PC-3 (cell line): ENCODE measurements at places on chromosomes 5 and 9. TPM values are rescaled to one million over a fixed set of nuclear protein-coding genes. Genes with fewer than 3 reads are reported as not detected.

NRARP gene
- 35.5 and 36.8 TPM in 2 replicates for total RNA-seq

GRCh38 chr9:77399964-77400363 is 222.6 kb downstream of the VPS13A start:
- no peak for DNase-seq
- peaks cover 4% of the 10 kb centered on the region; the same call in 1 of the 2 replicates for H3K4me1 ChIP-seq
- H3K4me3 ChIP-seq: no peak overlapping the region
- H3K36me3 ChIP-seq: no peaks in the 10 kb centered on the region

ZNG1C gene
- 108 and 128 TPM in 2 replicates for total RNA-seq

DNA sequence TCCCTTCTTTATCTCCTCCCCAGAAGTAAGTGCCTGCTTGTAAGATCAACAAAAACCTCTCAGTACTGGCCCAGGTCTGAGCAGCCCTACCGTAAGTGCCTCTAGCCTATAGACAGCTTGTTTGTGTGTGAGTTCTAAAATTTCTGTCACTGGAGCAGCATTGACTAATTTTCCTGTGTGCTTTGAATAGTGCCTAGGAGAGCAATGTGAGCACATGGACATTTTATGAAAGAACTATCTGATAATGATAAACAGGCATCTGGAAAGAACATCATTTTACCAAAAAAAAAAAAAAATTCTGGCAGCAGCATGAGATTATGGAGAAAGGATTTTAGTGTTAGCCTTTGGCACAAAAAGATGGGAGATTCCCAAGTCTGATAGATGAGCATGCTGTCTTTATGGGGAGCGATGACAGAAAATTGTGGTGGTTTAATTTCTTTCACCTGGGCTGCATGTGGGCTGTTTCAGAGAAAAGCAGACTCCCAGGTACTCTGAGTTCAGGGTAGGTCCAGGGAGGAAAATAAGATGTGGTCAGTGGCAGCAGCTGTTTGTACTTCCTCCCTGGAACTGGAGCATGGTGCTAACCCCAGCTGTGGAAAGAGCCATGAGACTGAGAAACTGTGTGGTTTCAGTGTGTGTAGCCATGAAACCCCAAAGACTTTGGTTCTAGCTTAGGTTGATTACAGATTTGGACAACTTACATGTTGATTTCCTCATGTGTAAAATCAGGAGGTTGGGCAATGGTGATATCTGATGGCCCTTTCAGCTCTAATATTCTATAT is 419.9 kb downstream of the NTRK2 start:
- no peaks in the 10 kb centered on the region for H3K4me1 ChIP-seq
- H3K36me3 ChIP-seq: no peaks in the 10 kb centered on the region
- H3K27me3 ChIP-seq: no peaks in the 10 kb centered on the region

- DNase-seq: no peak
- no peak overlapping the region for H3K27ac ChIP-seq
- H3K27me3 ChIP-seq: peaks cover 46% of the 10 kb centered on the region
- no peak overlapping the region for H3K4me3 ChIP-seq
- H3K36me3 ChIP-seq: no peaks in the 10 kb centered on the region
- no peaks in the 10 kb centered on the region for H3K4me1 ChIP-seq
Measured at GRCh38 chr9:73026375-73026774, 73.5 kb upstream of the ALDH1A1 start.

DNA sequence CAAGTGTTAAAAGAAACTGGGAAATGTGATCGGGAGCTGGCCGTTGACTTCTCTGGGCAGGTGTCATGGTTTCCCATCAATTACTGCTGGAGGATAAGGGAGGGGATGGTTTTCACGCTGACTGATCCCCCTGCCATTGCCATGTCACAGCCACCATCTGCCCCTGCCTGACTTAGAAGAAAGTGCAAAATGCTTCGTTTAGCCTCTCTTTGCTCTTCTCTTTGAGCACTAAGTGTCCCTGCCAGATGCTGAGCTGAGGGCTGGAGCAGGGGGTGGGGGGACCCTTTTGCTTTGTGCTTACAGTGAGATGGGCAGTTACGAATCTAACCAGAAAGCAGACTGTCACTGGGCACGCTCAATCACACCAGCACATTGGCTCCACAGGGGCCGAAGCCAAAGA is 138.4 kb upstream of the ALDH1B1 start:
- no peaks in the 10 kb centered on the region for H3K4me1 ChIP-seq
- no peak for DNase-seq
- no peaks in the 10 kb centered on the region for H3K36me3 ChIP-seq
- no peak overlapping the region for H3K4me3 ChIP-seq
- no peak overlapping the region for H3K27ac ChIP-seq

CCDC183 gene
- 0.87 and 1.2 TPM in 2 replicates for total RNA-seq

SLC4A9 gene
- total RNA-seq: 0.29 TPM in 1 of 2 replicates, not detected in the other

GRCh38 chr5:32074401-32074800 is 99.7 kb downstream of the GOLPH3 start:
- no peaks in the 10 kb centered on the region for H3K36me3 ChIP-seq
- H3K4me1 ChIP-seq: peaks cover 15% of the 10 kb centered on the region
- no peak overlapping the region for H3K27ac ChIP-seq
- H3K4me3 ChIP-seq: no peak overlapping the region
- DNase-seq: no peak

GMCL2 gene
- not detected in 2 replicates for total RNA-seq

OR5C1 gene
- not detected in 2 replicates for total RNA-seq

PCDHGC4 gene
- 0.58 and 1.5 TPM in 2 replicates for total RNA-seq

ZNF483 gene
- total RNA-seq: 3.0 and 3.9 TPM in 2 replicates

DNA sequence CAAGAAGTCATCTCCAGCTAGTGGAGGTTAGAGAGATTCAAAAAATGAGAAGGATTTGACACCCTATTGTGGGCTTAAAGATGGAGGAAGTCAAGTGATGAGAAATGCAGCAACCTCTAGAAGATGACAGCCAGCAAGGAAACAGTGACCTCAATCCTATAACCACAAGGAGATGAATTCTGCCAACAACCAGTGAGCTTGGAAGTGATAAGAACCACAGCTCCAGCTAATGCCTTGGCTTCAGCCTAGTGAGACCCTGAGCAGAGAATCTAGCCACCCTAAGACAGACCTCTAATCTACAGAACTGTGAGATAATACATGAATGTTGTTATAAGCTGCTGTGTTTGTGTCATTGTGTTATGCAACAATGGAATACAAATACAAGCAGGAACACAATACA is 262.4 kb downstream of the GRIA1 start:
- H3K27ac ChIP-seq: no peak overlapping the region
- DNase-seq: no peak
- H3K27me3 ChIP-seq: no peaks in the 10 kb centered on the region; the same call in 1 of the 2 replicates

PLAC8L1 gene
- 0.95 TPM in 1 of 2 replicates, not detected in the other for total RNA-seq

DNA sequence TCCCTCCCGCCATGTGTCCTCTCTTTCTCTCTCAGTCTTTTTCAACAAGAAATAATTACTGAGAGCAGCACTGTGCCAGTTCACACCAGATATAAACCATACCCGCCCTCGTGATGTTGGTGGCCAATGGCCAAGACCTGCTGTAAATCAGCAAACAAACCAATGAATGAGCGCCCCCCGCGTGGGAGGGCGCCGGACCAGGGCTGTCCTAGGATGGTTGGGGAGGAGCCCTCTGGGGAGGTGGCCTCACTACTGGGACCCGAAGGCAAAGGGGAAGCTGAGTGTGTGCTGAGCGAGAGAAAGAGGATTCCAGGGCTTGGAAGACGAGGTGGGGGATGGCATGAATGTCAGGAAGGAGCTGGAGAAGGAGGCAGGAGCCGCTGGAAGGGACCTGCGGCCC is 51.2 kb upstream of the BARHL1 start:
- no peak overlapping the region for H3K27ac ChIP-seq
- no peaks in the 10 kb centered on the region for H3K36me3 ChIP-seq
- DNase-seq: no peak
- no peaks in the 10 kb centered on the region for H3K4me1 ChIP-seq
- peaks cover 12% of the 10 kb centered on the region; the same call in 1 of the 2 replicates for H3K27me3 ChIP-seq

DOK3 gene
- total RNA-seq: 6.2 and 11.7 TPM in 2 replicates

DNA sequence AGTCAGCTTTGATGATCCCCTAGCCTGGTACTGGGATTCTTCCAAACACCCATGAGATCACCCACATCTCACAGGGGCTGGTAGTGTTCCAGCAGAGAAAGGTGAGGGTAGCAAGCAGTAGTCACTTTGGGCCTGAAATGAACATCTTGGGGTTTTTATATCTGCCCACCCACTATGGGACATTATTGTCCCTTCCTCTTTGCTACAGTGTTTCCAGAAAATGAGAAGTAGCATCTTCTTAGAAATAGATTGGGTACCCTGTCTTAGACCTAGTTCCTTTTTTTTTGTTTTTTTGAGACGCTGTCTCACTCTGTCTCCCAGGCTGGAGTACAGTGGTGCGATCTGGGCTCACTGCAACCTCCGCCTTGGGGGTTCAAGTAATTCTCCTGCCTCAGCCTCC is 249.2 kb upstream of the ANKRD55 start:
- no peaks in the 10 kb centered on the region for H3K27me3 ChIP-seq
- H3K4me3 ChIP-seq: no peak overlapping the region
- no peaks in the 10 kb centered on the region for H3K36me3 ChIP-seq
- H3K27ac ChIP-seq: no peak overlapping the region
- DNase-seq: no peak

DNA sequence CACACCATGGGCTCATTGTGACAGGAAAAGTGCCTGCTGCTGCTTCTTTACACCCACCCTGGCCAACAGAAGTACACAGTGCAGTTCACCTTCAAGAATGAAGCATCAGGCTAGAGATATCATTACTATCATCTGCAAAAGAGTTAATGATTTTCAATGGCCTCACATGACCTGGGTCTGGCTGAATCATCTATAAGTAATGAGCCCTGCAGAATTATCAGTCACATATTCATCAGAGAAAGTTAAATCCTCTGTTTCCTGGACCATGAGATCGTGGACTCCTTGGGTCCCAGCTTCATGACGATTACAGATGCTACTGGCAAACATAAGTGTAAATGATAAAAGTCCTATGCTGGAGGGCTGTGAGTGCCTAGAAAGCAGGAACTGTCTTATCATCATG is 8.3 kb downstream of the BAG1 start:
- DNase-seq: no peak
- no peak overlapping the region for H3K4me3 ChIP-seq
- H3K27me3 ChIP-seq: no peaks in the 10 kb centered on the region
- H3K27ac ChIP-seq: no peak overlapping the region
- H3K4me1 ChIP-seq: no peaks in the 10 kb centered on the region

DNA sequence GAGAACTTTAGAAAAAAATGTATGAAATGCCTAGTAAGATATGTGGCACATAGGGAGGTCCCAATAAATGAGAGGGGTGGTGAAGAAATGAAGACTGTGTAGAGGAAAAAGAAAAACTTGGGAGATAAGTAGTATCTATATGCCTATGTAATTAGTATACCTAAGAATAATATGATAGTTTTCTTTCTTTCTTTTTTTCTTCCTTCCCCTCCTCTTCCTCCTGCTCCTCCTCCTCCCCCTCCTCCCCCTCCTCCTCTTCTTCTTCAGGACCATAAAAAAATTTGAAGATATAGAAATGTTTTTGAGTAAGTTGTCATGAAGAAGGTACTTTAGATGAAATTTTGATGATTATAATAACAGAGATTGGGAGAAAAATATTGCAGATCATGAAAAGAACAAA is 857.4 kb downstream of the MAT2B start:
- H3K4me1 ChIP-seq: no peaks in the 10 kb centered on the region
- DNase-seq: no peak
- no peak overlapping the region for H3K27ac ChIP-seq
- no peak overlapping the region for H3K4me3 ChIP-seq
- H3K36me3 ChIP-seq: no peaks in the 10 kb centered on the region
- H3K27me3 ChIP-seq: no peaks in the 10 kb centered on the region

DNA sequence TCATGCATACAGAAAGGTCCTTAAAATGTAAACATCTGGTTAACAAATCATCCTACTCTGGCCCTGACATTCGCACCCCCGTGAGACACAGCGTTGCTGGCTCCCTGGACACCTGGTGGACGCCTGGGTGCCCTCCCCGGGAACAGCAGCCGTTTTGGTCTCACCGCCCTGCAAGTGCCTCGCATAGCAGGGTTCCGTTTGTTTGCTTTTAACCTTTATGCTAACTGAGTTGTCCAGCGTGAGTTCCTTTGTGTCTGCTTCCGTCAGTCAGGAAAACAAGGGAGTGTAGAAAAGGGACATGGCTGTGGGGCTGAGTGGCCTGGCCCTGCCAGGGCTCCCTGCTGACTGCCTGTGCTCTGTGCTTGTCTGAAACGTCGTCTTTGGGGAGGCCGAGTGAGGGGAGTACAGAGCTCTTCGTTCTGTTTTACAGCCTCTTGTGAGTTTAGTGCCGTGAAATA is 91.8 kb upstream of the CACNA1B start:
- H3K27ac ChIP-seq: no peak overlapping the region
- H3K4me3 ChIP-seq: no peak overlapping the region
- no peaks in the 10 kb centered on the region for H3K4me1 ChIP-seq
- peaks cover 4% of the 10 kb centered on the region; the same call in 1 of the 2 replicates for H3K36me3 ChIP-seq

GRCh38 chr5:148684528-148684927 is 30.2 kb upstream of the HTR4 start:
- DNase-seq: no peak
- H3K4me3 ChIP-seq: no peak overlapping the region
- no peaks in the 10 kb centered on the region for H3K36me3 ChIP-seq
- H3K27me3 ChIP-seq: peaks cover 54% of the 10 kb centered on the region

DNA sequence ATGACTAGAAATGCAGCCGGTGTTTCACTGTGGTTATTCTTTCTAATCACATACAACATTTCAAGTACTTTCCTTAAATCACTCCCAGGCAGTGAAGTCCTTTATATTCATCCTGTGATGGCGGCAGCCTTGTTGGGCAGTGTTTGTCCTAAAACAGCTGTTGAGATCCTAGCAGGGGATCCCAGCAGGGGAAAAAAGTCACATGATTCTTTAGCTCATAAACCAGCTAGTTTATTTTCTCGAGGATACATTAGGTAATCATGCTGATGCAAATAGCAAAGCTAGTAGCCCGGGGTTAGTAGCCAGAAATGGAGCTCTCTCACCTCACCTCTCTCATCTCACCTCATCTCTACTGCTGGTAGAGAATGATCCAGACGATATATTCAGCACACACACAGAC is 70.5 kb downstream of the FOXD1 start:
- no peaks in the 10 kb centered on the region for H3K4me1 ChIP-seq
- H3K4me3 ChIP-seq: no peak overlapping the region
- no peaks in the 10 kb centered on the region for H3K36me3 ChIP-seq
- no peak overlapping the region for H3K27ac ChIP-seq

- no peaks in the 10 kb centered on the region for H3K27me3 ChIP-seq
- no peaks in the 10 kb centered on the region for H3K36me3 ChIP-seq
- H3K4me3 ChIP-seq: no peak overlapping the region
- H3K27ac ChIP-seq: no peak overlapping the region
- no peak for DNase-seq
- H3K4me1 ChIP-seq: no peaks in the 10 kb centered on the region
Measured at GRCh38 chr9:6909181-6909580, 151.4 kb downstream of the KDM4C start.

GRCh38 chr5:167880420-167880819 is 411.0 kb upstream of the WWC1 start:
- H3K27me3 ChIP-seq: peaks cover 71% of the 10 kb centered on the region
- no peaks in the 10 kb centered on the region for H3K4me1 ChIP-seq
- H3K36me3 ChIP-seq: no peaks in the 10 kb centered on the region
- H3K27ac ChIP-seq: no peak overlapping the region
- H3K4me3 ChIP-seq: no peak overlapping the region
- DNase-seq: no peak

DNA sequence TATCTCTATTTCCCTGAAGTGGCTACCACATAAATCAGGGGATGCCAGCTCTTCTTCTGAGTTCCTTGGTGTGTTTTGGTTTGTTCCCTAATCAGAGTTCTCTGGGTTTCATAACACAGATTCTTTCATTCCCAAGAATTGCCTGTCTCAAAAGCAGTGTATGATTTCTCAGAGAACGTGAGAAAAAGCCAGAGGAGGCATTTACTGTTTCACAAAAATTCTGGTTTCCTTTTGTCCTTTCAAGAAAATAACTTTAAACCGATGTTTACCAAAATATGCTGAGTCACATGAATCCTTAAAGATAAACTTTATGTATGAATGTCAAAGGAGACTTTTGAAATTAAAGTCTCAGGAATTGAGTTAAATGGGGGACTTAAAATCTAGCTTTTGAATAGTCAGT is 314.3 kb downstream of the EBF1 start:
- no peaks in the 10 kb centered on the region for H3K27me3 ChIP-seq
- no peaks in the 10 kb centered on the region for H3K4me1 ChIP-seq
- no peak overlapping the region for H3K27ac ChIP-seq
- H3K36me3 ChIP-seq: no peaks in the 10 kb centered on the region
- no peak for DNase-seq
- no peak overlapping the region for H3K4me3 ChIP-seq
